ENCODE measurements at places on chromosomes 3 and 15.

DNA sequence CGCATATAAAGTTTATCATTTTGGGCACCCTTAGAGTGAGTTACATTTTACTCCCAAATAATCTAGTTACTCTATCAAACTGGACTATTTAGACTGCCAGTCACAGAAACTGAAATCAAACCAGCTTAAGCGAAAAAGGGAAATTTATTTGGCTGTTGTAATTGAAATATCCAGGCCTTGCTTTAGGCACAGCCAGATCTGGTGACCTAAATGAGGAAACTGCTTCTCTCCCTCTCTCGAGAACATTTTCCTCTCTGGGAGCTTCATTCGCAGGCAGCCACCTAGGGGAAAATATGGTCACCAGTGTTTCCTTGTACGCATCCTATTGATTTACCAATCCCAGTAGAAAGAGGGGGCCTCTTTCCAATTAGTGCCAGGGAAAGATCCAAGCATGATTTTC, 175.3 kb upstream of the MITF start:
- no peak for DNase-seq

- no peak for DNase-seq
Observed at GRCh38 chr3:6125520-6125919, 735.4 kb upstream of the GRM7 start.

DNA sequence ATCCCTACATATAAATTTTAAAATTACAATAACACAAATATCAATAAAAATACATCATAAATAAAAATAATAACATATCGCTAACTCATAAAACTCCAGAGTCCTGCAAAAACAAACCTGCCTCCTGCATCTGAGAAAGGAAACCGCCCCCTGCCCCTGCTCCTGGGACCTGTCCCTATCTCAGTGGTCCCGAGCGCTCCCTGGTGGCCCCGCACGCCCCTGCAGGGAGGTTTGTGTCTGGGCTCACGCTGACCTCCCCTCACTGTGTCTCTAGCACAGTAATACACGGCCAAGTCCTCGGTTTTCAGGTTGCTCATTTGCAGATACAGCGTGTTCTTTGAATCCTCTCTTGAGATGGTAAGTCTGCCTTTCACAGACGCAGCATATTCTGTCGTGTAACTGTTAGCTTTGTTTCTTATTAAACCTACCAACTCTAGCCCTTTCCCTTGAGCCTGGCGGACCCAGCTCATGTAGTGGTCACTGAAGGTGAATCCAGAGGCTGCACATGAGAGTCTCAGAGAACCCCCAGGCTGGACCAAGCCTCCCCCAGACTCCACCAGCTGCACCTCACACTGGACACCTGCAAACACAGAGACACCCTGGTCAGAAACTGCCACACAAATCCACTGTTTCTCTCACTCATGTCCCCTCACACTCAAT, 554.1 kb downstream of the GOLGA6L6 start:
- no peak for DNase-seq

DNA sequence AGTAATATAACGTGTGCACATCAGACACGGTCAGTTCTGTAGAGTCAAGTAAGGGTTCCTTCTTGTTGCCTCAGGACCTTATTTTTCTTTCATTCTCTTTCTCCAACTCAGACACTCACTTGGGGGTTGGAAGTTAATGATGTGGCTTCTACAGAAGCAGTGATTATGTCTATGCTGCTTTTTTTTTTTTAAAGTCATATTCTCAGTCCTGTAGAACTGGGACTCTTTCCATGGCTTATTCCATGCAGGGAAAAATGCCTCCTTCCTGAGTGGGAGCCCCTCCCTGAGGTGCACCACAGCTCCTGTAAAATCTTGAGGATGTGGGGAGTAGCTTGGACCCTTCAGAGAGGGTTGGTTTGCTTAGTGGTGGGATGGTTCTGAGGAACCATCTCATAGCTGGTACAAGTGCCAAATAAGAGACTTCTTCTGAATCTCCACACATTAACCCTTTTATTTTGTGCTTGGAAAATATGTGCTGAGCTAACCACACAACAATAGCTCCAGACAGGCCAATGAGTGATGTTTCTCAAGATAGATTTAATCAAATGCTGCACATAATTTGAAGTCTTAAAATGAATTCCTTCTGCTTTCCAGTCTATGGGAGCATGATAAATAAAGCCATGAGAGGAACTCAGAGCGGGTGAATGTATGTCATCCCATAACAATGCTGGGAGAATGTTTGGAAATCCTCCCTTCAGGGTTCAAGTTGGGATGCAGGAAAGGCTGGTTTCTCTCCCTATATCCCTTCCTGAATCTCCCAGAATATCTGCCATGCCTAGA, 23.3 kb upstream of the FSTL1 start:
- no peak for DNase-seq

DNA sequence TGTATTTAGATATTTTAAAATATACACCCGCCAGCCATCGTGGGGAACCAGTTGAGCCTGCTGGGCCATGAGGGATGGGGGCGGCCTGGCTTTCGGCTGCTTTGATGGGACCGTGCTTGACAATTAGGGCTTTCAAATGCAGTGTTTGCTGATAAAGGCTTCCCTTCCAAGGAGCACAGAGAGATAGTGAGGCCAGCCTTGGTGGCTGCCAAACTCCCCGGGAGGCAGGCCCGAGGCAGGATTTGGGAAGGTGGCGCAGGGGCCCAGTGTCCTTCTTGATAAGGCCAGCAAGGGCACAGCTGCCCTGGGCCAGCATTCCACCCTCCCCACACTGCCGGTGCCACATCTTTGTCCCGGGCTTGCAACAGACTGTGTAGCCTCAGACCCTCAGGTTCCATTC, 75.6 kb downstream of the LINGO1 start:
- DNase-seq = no peak

GRCh38 chr3:168325684-168326083, 230.0 kb upstream of the GOLIM4 start:
- no peak for DNase-seq

- DNase-seq = no peak
Observed at GRCh38 chr15:67177752-67178151, 76.7 kb downstream of the AAGAB start.

DNA sequence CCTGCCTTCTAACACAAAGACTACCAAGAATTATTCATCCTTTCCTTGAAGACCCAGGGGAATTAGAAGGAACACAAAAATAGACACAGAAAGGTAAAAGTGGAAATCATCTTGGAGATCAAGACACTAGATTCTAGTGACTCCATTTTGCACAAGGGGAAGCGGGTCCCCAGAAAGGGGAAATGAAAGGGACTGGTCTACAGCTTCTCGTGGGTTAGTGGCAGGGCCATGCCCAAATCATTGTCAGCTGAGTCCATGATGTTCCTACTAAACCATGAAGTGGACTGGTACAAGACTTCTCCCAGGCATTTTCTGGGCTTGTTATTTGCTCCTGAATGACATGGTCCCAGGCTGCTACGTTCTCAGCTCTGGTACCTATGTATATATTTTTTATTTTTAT, 230.7 kb upstream of the TPRG1 start:
- DNase-seq = no peak

GRCh38 chr3:149010966-149011365, 19.6 kb downstream of the GYG1 start:
- DNase-seq = no peak

- no peak for DNase-seq
Observed at GRCh38 chr3:72998466-72998865, 1.9 kb downstream of the PPP4R2 start.

GRCh38 chr3:99348451-99348850, 289.9 kb upstream of the COL8A1 start:
- DNase-seq = no peak

DNA sequence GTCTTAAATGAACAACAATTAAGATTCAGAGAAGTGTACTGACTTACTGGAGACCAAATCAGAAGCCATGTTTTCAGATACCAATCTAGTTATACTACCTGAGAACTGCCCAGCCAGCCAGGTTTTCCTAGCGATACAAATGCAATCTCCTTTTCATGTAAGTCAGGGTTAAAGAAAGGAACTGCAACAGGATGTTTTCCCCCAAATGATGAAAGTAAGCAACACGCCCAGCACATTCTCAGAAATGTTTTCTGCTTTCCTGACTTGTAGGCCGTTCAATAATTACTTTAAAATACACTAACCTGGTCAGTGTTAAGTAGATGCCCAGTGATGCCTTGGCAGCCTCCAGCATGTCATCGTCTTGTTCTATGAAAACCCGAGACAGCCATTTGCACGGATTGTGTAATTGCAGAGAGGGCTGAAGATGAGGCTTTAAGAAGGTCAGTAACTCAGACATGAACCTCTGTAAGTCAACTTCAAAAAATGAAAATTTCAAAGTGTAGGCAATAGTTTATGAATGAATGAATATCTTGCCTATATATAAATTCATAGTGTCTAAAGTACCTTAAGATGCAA, 30.3 kb downstream of the LINS1 start:
- no peak for DNase-seq

DNA sequence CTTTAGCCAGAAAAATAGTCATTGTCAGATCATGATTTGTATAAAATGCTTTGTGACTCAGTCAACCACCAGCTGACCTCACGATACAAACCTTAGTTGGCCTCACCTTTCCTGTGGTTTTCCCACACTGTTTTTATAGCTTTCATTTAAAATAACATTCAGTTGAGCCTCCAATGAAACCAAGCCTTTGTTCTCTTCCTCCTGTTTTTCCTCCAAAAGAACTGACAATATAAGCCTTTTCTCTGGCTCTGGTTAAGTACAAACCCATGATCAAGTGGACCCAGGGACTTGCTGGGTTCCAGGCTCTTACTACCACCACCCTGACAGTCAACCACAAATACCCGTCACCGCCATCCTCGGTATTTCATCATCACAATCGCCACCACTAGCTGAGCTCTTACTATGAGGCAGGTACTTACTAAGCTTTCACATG, 81.7 kb downstream of the TAMM41 start:
- DNase-seq = peak; percentile 29

GRCh38 chr3:101141135-101141534, 147.9 kb upstream of the ABI3BP start:
- no peak for DNase-seq

GRCh38 chr3:72437661-72438406, 410.4 kb downstream of the SHQ1 start:
- no peak for DNase-seq

- DNase-seq = no peak
Observed at GRCh38 chr3:7964899-7965298, 536.7 kb upstream of the LMCD1 start.

DNA sequence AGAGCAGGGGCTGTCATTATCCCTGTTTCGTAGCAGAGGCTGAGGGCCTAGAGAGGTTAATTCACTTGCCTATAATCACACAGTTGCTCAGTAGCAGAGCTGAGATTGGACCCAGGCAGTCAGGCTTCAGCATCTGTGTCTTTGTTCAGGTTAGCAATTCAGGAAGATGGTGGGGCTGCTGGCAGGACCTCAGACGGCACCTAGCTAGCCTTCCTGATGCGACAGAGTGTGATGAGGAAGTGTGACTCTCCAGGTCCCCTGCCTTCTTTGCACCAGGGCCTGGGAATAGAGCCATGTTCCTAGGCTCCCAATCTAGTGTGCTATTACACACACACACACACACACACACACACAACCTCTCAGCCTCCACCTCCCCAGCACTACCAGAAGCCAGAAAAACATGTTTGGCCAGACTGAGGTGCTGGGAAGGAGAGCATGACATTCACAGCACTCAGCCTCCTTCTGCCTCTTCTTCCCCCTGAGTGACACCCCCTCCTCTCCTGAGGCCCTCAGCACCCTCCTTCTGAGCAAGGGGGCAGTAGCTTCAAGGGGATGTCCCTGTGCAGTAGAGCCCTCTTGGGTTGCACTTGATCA, 88.9 kb downstream of the TLE3 start:
- no peak for DNase-seq

GRCh38 chr15:60982249-60982910, 246.7 kb downstream of the RORA start:
- no peak for DNase-seq

GRCh38 chr15:47887241-47887800, 170.0 kb downstream of the SEMA6D start:
- DNase-seq = no peak

- DNase-seq = peak; percentile 33
Observed at GRCh38 chr15:69609176-69609575, 156.6 kb downstream of the RPLP1 start.

- no peak for DNase-seq
Observed at GRCh38 chr3:197026481-197026866, 3.1 kb downstream of the MELTF start.

GRCh38 chr3:141385406-141386125, 17.3 kb downstream of the ZBTB38 start:
- DNase-seq = no peak

All from AG09309 (cell line).